Activated naive CD4-positive, alpha-beta T cell (primary cell): ENCODE measurements at places on chromosomes 1 and 21.
A peak's percentile ranks its signal among the peaks of the same experiment; 100 is the strongest.

DNA sequence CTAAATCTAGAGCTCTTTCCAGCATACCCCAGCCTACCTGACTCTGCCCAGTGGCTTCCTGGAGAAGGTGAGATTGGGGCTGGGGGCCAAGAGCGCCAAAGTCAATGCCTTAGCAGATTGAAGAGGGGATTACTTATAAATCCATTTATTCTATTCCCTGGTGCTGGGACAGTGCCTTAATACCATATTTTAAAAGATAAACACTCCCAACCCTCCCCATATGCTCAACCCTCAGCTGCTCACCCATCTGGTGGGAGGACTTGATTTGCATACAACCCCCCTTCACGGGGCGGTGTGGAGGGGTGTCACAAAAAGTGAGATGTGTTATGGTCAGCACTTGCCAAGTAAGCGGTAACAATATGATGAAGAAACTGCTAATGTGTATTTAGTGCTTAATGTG lies 3.2 kb upstream of the DISP3 start:
- DNase-seq: no peak

- no peak for DNase-seq
Observed at GRCh38 chr1:176669782-176670181, 206.8 kb downstream of the PAPPA2 start.

- no peak for DNase-seq
Observed at GRCh38 chr1:112395256-112395820, 676 bp upstream of the CTTNBP2NL start.

DNA sequence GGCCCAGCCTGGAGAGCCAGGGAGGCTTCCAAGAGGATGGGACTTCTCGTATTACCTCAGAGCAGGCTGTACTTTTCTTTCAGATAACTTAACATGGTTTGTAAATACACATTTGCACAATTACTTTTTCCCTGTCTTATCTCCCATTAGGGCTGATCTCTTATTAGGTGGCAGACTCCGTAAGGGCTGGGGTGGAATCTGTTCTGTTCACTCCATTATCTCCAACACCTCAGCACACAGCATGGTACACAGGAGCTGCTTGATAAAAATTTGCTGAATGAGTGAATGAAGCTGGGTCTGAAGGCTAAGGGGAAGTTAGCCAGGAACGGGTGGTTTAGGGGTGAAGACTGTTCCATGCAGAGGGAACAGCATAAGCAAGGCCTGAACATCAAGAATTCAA lies 48.9 kb downstream of the LDLRAD2 start:
- DNase-seq: no peak

DNA sequence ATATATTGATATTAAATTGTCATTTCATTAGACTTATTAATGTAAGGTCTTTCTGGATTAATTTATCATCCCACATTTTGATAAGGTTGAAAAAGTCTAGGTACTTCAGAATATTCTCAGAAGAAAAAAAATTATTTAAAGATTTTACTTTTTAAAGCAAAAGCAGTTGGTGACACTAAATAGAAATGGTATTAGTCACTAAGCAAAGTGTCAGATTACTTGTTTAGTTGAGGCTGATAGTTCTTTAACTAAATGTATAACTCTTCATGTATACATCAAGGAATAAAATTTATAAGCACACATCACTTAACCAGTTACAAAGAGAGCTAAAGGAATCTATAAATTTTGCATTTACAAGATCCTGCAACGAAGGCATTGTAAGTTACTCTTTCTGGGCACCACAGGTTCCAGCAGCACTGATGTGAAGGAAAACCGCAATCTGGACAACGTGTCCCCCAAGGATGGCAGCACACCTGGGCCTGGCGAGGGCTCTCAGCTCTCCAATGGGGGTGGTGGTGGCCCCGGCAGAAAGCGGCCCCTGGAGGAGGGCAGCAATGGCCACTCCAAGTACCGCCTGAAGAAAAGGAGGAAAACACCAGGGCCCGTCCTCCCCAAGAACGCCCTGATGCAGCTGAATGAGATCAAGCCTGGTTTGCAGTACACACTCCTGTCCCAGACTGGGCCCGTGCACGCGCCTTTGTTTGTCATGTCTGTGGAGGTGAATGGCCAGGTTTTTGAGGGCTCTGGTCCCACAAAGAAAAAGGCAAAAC lies 101.1 kb downstream of the ADARB1 start:
- no peak for DNase-seq

DNA sequence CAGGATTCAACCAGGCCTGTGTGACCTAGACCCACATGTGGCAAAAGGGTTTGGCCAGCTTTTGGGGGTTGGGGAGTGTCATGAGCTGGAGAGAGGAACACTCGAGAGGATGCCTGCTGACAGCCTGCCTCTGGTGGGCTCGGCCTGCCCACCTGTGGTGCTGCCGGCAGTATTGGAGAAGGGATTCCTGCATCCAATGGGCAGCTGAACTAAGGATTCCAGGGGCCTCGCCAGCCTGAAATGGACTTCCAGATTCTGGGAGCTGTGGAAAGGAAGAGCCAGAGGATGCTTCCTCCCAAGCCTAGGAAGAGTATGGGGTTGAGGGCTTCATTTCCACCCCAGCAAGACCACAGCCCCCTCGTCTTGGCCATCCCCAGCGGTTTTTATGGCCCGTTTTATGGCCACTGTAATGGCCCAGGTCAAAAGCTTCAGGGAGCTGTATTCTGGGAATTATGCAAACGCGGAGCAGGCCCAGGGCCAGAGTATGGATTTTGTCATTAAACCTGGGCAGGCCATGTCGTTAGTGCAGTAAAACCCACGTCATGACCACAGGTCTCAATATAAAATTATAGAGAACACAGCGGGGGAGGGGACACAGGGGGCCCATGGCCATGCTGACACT lies 63.6 kb downstream of the TMEM53 start:
- no peak for DNase-seq

GRCh38 chr1:150552128-150552910 lies 3.1 kb downstream of the ADAMTSL4 start:
- no peak for DNase-seq

GRCh38 chr1:220768126-220768601 lies 18.5 kb upstream of the MTARC1 start:
- DNase-seq: no peak

- no peak for DNase-seq
Observed at GRCh38 chr1:28966617-28967016, 52.2 kb downstream of the EPB41 start.

GRCh38 chr1:157113631-157114030 lies 14.0 kb upstream of the ETV3L start:
- DNase-seq: no peak

DNA sequence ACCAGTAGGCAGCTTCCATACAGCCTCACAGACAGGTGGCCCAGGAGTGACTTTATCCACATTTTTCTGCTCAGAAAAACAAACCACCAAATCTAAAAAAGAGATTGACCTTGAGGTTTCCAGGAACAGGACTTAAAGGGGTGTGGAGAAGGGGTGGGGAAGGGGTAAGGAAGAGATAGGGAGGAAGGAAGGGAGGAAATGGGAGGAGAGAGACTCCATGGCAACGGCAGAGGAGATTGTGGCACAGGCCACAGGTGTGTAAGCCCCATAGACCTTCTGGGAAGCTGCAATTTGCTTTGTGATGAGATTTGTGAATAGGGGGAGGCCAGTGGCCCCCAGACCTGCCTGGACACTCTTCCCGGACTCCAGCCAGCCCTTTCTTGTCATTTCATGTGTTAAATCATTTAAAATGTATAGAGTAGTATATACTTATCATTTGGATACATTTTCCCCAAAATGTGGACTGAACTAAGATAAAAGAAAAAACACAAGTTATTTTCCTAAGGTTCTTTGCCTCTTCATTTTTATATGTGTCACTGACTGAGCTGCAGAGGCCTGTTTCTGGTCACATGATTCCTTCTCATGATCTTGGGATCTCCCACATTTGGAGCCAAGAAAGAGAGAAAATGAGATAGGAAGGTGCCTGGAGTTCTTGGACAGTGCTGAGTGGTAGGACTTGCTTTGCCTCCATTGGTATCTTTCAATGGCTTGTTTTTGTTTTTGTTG lies 55.5 kb downstream of the CLIC6 start:
- no peak for DNase-seq

DNA sequence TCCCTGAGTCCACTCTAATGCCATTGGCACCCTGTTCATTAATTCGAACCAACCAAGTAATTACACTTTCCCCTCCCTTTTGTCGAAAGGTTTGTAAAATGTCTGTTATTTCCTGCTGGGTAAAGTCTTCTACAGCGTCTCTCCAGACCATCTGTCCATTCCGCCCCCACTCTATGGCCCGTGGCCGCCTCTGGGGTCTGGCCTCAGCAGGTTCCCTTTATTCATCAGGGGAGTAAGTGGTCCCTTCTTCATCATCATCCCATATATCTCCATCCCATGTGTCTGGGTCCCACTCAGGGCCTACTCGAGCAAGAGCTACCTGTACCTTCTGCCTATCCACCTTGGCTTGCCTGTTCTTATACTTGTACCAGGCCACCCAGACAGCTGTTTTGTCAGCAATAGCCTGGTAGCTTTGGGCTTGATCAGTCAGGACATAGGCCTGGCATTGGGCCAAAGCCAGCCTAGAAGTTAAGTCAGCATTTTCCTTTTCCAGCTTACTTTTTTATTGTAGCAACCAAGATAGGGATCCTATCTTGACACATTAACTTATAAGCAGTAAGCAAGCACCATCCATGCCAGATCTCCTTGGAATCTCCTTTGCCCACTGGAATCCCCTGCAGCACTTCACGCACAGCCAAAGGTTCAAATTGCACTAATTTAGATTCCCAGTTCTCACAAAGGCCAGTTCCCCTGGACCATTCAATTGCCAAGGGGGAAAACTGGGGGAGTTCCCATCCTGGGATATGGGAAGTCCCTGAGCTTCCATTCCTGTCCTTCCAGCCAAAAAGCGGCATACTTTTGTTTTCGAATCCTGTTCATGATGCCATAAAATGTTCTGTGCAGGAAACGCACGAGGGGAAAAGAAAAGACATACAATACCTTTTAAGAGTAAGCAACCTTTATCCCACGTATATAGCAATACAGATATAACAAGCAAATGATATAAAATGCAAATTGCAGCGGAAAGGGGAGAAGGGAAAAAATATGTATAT lies 6.6 kb upstream of the STUM start:
- no peak for DNase-seq

- DNase-seq: no peak
Observed at GRCh38 chr1:53505401-53505800, 46.2 kb downstream of the DMRTB1 start.

GRCh38 chr1:1349256-1350012 lies at the start of gene DVL1:
Gene DVL1 (minus strand): TSS chr1:1349418. CDS start chr1:1349065, 353 bp downstream.
- peak; percentile 78 for DNase-seq

DNA sequence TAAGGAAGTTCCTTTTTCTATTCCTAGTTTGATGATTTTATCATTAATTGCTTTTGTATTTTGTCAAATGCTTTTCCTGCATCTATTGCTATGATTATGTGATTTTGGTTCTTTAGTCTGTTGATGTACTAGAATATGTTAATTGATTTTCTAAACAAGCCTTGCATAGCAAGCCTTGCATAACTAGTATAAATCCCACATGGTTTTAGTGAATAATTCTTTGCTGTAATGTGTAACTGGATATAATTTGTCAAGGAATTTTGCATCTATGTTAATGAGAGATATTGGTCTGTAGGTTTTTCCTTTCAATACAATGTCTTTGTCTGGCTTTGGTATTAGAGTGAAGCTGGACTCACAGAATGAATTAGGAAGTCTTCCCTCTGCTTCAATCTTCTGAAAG lies 460.2 kb downstream of the LTN1 start:
- no peak for DNase-seq

GRCh38 chr21:31838586-31839355 lies 34.0 kb upstream of the HUNK start:
- no peak for DNase-seq

DNA sequence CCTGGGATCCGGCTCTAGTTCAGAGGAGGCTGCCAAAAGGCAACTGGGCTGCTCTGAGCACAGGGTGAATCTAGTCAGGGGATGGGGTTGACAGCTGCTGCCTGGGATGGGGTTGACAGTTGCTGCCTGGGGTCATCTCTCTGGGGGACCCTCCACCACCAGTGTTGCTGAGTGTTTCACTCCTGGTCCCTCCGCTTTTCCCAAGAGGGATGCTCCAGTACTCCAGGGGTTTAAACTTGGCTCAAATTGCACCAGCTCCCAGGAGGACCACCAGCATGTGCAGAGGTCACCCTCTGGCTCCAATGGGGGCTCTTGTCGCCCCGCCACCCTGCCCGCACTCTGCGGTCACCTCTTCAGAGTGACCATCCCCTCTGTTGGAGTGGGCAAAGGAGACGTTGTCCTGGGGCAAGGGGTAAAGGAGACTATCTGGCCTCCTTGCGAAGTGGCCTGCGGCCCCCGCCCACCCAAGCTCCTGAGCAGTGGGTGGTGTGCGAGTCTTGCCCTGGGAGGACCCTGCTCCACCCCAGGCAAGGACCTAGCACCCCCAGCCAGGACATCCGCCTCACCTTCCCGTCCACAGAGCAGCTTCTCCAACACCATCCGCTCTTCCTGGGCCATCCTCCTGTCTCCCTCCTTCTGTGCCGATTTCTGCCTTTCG lies 52.6 kb downstream of the SIK1 start:
- no peak for DNase-seq

DNA sequence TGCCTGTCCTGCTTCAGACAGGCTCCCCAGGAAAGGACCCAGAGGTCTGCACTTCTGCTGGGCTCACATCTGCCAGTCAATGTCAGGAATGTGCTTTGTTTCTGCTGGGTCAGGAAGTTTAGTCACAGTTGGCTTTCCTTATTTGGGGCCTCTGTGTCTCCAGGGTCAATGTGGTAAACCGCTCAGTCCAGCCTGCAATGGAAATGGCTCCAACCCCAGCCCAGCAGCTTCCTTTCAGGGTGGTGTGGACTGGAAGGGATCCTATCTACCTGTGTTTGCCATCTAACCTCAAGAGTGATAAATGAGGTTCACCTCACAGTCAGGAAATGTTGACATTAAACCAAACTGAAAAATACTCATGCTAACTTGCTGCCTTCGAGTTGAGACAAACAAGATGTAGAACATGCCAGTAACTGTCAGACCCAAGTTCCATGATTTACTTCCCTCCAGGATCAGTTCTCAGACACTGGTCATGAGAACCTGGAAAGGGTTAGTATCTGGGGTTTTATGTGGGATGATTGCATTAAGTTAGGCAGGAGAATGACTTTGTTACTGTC lies 20.3 kb downstream of the ENO1 start:
- DNase-seq: no peak
